ENCODE measurements at places on chromosomes 12 and 14.

GRCh38 chr12:124107351-124107750, 134.3 kb downstream of the ZNF664 start:
- DNase-seq, result no peak

- DNase-seq, result no peak
These were observed 14.8 kb downstream of the IRAK3 start for GRCh38 chr12:66203820-66204219.

DNA sequence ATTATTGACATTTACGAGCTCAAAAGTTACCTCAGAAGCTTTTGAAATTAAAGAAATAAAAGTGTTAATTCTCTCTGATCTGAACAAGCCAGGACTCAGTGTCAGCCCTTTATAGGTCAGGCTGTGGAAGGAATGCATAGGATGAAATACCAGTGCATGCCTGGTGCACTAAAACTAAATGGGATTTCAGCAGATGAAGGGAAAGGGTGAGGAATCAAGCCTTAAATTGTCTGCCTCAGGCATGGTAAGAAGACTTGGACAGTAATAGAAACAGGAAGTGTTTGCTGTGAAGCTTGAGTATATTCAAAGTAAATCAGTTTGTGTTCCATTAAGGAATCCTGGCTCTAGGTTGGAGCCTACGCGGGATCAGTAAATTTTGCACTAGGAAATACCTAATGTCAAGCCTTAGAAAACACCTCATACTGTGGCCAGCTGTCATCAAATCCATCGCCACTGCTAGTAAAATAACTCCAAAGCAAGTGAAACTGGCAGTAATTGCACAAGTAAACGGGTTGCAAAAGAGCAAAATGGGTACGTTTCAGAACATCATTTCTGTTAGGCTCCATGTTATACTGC, 76.3 kb downstream of the PDE3A start:
- no peak for DNase-seq

- no peak for DNase-seq
These were observed 48.8 kb downstream of the STXBP6 start for GRCh38 chr14:25001156-25001555.

- no peak for DNase-seq
These were observed 252.5 kb downstream of the RPL10L start for GRCh38 chr14:46399049-46399448.

- DNase-seq, result no peak
These were observed 5.7 kb downstream of the NAP1L1 start for GRCh38 chr12:76078748-76079147.

DNA sequence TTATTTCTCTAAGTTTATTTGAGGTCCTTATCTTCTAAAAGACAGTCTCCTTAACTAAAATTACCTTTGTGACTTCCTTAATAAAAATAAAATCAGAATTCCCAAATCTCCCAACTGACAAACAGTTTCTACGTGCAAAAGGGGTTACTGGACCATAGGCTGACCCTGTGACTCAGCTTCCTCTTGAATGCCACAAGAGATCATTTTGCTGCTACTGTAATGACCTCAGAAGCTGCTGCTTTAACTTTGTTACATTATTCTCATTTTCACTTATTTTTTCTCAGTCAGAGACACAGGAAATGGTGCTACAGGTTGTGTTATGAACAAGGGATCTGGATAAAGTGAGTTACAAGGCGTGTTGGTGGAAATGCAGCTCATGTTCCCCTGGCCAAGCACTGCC, 132.2 kb upstream of the TMTC2 start:
- DNase-seq, result no peak

DNA sequence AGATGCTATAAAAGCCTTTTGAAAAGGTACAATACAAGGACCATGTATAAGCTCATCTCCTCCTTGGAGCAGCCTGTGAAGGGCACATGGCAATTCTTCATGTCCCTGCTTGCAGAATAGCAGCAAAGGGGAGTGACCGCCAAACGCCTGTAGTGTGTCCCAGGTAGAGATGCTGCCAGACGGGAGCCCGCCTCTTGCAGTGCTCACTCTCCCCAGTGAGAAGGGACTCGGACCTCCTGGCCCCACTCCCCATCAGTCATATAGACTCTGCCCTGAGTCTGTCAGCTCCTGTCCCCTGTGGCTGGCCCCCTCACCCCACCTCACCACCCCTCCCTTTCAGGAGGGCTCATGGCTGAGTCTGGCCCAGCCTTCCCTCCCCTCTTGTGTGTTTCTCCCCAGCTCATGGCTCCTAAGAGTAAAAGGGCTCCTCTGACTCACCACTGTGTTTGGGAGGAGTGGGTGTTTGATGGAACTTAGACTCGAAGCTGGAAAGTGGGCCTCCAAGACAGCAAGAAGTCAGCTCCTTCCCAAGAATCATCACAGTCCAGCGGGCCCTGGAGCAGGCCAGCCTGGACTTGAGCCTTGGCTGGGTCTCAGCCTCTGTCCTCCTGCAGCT, 40.9 kb downstream of the DEGS2 start:
- DNase-seq, result no peak
